Fibroblast of the conjunctiva (primary cell): ENCODE measurements at places on chromosomes 16 and 17.

GRCh38 chr16:67184453-67184994, 761 bp upstream of the MATCAP1 start:
- no peak for DNase-seq

GRCh38 chr17:689556-690275, 24.9 kb downstream of the VPS53 start:
- no peak for DNase-seq

DNA sequence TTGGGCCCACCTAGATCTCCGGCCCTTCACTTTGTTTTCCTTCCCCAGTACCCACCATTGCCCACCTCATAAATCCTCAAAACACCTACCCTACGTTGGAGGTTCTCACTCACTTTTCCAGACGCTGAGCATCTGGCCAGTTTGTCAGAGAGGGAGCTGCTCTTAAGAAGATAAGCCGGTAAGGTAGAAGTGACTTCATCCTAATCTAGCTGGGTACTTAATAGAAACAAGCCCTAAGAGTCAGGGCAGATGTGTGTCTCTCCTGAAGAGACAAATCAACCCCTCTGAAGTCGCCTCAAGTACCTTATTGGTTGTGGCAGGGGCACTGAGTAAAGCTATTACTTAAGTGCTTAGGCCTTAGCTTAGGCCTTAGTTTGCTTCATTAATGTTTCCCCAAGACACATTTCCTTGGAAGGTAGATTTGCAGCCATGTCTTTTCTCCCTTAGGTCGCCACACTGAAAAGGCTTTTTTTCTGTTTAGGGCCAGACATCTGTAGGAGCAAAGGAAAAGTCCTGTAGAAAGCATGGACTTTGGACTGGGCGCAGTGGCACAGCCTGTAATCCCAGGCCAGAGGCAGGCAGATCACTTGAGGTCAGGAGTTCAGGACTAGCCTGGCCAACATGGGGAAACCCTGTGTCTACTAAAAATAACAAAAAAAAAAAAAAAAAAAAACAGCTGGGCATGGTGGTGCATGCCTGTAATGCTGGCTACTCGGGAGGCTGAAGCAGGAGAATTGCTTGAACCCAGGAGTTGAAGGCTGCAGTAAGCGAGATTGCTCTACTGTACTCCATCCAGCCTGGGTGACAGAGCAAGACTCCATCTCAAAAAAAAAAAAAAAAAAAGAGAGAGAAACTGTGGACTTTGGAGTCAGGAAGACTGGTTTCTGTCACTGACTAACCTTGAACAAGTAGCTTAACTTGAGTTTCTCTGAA, 1.0 kb downstream of the TACO1 start:
- no peak for DNase-seq

DNA sequence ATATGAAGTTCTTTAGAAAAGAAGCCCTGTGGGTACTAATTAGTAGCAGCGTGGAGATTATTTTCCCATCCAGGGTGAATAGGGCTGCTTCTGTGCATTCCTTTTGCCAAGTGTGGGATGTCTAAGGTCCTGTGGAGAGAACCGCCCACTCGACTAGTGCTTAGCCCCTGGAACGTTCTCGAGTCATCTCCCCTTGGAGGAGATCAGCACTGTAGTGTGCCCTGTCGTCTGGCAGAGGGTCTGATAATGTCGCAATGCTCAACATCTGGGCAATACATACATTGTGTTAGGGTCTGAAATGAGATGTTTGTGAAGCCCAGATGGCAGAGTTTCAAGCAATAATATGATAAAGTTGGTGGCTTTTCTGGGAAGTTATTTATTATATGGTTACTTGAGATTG, 64.8 kb downstream of the SPECC1 start:
- DNase-seq: no peak

GRCh38 chr17:40714473-40714872, 10.9 kb upstream of the KRT24 start:
- DNase-seq: no peak

GRCh38 chr16:54489225-54490111, 202.9 kb upstream of the IRX3 start:
- no peak for DNase-seq

DNA sequence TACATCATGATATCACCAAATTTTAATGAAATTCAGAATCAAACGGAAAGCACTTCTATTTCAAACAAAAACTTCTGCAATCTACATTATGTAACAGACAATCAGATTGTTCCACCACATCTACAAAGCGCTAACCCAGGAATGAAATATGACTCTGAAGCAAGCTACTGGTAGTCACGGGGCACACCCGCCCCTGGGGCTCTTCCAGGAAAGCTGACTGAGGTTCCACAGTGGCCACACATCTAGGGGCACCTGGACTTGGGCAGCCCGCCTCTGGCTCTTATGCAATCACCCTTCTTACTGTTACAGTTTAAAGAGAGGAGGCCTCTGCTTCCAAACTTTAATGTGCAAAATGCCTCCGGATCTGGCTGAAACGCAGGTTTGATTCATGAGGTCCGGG, 27.5 kb downstream of the ZCCHC14 start:
- DNase-seq: peak; percentile 72

DNA sequence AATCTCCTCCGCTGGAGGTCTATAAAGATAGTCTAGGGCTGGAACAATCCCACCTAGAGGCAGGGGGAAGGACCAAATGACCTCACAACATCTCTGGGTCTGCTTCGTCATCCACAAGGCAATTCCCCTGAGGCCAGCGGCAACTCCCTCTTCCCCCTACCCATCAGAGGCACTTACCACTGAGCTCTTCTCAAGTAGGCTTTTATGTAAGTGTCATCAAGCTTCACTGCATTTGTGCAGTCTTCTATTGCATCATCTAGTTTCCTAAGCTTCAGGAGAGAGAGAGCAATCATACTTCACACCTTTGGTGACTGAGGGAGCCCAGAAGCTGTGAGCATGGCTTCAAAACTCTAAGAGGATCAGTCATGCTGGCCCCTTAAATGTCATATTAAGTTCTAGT, 21.0 kb downstream of the CNP start:
- no peak for DNase-seq

DNA sequence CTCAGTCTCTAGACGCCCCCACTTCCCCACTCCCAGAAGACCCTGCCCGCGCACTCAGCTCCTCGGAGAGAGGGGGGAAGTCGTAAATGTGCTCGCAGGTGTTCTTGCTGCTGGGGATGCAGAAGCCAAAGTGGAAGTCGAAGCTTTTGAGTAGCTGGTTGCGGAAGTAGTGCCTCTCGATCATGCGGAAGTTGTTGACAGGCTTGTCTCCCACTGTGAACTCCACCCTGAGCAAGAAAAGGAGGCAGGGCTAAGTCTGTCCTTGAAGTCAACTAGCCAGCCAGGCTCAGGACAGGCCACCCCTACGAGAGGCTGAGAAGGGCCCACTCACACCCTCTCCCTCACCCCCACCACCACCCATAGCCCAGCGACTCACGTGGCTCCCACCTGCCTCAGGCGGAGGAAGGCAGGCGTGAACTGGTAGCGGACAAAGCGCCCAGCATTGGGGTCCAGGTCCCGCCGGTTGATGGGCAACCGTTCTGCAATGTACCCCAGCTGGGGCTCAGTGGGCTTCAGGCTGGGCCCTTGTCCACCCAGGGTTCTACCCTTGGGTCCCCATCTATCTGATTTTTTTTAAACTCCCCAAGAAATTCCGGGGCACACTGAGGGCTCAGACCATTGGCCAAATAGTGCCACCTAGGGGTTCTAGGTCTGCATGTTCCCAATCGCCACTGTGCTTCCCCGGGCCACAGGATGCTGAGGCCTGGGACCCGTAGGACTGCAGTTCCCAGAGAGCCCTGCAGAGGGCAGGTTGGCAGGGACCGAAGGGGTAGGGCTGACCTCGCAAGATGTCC, 4.6 kb downstream of the UNC119 start:
- peak; percentile 48 for DNase-seq

DNA sequence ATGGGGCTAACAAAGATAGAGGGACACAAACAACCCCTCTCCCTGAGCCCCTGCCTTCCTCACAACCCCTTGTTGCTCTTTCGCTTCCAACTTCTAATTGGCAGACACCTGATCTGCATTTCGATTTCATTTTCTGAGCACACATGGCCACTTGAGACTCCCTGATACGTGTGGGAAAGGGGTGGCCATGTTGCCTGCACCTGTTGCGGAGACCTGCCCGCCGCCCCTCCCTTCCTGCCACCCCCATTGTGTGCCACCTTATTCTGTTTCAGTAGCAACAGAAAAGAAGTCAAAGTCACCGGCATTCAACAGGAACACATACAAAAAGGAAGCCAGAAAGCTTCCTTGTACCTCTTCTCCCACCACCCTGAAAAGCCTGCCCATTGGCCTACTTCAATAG, 254.7 kb upstream of the SOX9 start:
- DNase-seq: no peak

GRCh38 chr17:58202859-58203258, 10.3 kb downstream of the EPX start:
- no peak for DNase-seq

DNA sequence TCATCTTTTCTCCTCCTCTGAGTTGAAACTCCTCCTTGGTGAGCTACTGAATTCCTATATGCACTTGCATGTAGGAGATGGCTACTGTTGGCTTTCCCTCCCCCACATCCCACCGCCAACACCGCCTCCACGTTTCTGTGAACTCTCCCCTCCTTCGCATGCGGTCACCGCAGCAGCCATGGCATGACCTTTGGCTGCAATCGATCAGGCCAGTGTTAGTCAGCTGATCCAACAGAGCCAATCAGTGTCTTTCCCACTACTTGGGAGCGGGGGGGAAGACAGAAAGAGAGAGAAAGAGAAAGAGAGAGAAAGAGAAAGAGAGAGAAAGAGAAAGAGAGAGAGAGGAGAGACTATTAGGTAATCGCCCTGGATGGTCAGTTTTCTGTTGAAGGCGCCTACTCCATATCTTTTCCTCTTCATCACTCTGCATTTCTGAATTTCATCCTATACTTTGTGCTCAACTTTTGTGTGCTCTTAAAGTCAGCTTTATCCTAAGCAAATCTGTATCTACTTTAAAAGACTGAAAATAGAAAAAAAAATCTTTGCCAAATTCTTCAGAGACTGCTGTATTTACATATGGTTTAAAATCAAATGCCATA, 22.7 kb downstream of the ASGR1 start:
- no peak for DNase-seq

DNA sequence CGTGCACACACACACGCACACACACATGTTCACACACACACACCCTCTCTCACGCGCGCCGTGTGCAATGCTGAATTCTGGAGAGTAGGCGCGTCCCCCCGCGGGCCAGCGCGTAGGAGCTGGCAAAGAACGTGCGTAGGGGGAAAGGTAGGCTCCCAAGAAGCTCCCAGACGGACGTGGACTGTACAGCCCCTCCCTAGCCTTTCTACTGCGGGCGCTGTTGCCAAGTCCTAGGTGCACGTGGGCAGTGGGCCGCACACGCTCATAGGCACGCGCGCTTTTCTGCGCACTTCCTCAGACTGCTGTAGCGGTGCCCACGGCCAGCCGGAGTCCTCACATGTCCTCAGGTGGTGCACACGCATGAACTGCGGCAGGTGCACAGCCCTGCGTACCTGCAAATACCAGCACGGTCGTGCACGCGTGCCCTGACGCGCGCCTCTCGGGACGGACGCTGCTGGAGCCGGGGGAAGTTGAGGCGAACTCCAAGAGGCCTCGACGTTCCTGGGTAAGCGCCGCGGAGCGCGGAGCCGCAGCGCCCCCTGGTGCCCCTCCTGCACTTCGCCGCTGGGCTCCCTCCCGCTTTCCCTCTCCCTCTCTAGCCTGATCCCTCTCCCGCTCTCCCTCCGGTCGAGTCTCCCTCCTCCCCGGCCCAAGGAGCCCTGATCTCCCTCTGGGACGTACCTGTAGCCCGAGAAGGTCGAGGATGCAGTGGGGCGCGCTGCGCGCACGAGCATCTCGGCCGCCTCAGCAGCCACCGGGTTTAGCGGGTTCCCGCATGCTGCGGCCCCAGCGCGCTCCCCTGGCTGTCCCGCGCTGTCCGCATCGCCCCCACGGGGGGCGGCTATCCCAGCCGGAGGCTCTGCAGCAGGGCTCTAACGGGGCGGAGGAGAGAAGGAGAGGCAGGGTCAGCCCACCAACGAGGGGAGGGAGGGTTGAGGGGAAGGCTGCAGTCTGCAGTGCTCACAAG, 749 bp downstream of the GRIN2A start:
- DNase-seq: peak; percentile 14

DNA sequence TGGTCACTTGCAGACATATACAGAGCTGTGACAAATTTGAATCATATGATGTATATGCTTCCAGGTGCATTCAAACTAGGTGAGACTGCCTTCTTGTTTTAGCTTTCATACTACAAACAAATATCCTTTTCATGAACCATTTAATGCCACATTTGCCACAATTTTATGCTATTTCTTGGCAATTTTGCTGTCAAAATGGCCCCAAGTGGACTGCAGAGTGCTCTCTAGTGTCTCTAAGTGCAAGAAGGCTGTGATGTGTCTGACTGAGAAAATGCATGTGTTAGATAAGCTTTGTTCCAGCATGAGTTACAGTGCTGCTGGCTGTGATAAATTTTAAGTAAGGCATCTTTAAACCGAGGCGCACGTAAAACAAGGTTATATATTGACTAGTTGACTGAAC, 38.3 kb downstream of the CDH13 start:
- no peak for DNase-seq

DNA sequence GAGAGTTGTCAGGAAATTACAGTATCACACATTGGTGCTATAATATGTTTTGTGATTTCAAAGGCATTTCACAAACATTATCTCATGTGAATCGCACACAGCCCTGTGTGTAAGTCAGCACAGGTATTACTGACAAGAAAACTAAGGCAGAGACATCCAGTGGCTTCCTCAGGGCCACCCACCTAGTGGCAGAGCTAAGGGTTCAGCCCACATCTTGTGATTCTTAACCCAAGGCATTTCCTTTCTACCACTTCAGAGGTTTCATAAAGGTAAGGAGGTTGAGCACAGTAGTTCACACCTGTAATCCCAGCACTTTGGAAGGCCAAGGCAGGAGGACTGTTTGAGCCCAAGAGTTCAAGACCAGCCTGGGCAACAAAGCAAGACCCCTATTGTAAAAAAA, 58.2 kb downstream of the STX8 start:
- DNase-seq: no peak

- DNase-seq: no peak
Measured at GRCh38 chr17:71922439-71922838, 198.4 kb upstream of the SOX9 start.

DNA sequence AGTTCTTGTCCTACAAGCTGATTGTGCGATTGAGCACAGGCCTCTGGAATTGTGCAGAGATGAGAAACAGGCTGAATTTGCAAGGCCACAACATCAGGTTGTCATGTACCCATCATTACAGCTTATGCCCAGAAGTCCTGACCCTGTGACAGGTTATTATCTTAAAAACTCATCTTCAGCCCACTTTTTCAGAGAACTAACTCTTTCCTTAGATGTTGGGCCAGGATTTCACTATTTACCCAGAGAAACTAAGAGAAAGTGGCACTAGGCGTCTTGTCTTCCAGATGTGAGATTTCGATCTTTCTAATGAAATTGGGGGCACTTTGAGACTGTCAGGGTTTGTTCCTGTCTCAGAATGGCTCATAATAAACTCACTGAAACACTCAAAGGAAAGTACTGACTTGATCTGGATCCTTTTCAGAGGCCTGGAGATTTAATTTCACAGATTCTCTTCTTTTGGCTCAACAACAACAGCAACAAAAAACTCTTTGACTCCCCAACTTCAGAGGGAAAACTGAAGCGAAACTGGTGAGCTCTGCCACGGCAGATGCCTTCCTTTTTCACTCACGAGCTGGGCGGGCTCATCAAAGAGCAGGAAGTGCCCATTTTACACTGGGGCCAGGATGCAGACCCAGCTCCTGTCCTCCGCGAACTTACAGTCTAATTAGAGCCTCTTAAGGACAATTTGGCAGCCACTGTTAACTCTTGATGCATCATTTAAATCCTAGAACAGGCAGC, 17.7 kb upstream of the SLC12A3 start:
- no peak for DNase-seq
